ENCODE measurements at places on chromosomes 5 and 9. TPM values are rescaled to one million over a fixed set of nuclear protein-coding genes. Genes with fewer than 3 reads are reported as not detected.

DNA sequence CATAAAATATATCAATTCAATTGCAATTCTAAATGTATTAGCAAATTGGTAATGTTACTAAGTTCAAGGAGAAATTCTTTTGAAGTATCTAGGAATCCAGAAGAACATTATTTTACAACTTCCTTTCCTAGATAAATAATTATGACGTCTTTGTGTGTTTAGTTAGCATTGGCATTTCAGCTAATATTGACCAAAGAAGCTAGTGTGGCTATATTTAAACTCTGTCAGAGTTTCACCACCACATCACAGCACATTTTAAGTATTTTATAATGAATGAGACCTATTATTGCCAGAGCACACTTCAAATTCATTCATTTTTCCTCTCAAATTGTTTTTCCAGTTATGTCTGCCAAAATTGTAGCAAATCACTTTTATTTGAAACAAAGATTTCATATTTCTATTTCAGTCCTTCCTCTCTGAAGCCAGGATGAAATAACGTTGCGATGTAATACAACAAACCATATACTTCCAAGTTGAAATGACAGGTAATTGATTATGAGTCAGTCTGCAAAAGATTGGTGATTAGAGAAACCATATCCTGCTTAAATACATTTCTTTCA, 18.9 kb downstream of the PLK2 start:
- H3K36me3 ChIP-seq = no peaks in the 10 kb centered on the region
- H3K27me3 ChIP-seq = no peaks in the 10 kb centered on the region
- no peak overlapping the region for H3K4me3 ChIP-seq
- no peak overlapping the region for H3K27ac ChIP-seq

- H3K27me3 ChIP-seq = no peaks in the 10 kb centered on the region
- H3K4me1 ChIP-seq = no peaks in the 10 kb centered on the region
- no peak for DNase-seq
- no peaks in the 10 kb centered on the region for H3K36me3 ChIP-seq
- H3K4me3 ChIP-seq = no peak overlapping the region
- no peak overlapping the region for H3K27ac ChIP-seq
These were observed 170.2 kb downstream of the RANBP17 start for GRCh38 chr5:171031977-171032376.

DNA sequence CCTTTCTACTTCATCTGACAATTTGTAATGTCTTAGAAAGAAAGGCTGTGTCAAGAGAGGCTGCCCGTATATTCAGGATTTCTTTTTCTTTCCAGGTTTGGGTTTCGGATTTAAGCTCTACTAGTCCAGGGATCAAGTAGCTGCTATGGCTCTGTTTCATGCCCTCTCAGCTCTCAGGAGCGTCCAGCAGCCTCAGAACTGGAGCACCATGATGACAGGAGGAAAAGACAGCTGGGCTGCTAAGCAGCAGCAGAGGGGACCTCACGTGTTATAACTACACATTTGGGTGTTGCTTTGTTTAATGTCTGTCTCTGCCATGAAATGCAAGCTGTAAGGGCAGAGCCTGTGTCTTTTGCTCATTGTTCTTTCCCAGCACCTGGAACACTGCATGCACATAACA, 28.5 kb downstream of the TBC1D2 start:
- no peaks in the 10 kb centered on the region for H3K27me3 ChIP-seq
- no peaks in the 10 kb centered on the region for H3K4me1 ChIP-seq
- no peak overlapping the region for H3K4me3 ChIP-seq
- H3K36me3 ChIP-seq = no peaks in the 10 kb centered on the region
- DNase-seq = no peak

DNA sequence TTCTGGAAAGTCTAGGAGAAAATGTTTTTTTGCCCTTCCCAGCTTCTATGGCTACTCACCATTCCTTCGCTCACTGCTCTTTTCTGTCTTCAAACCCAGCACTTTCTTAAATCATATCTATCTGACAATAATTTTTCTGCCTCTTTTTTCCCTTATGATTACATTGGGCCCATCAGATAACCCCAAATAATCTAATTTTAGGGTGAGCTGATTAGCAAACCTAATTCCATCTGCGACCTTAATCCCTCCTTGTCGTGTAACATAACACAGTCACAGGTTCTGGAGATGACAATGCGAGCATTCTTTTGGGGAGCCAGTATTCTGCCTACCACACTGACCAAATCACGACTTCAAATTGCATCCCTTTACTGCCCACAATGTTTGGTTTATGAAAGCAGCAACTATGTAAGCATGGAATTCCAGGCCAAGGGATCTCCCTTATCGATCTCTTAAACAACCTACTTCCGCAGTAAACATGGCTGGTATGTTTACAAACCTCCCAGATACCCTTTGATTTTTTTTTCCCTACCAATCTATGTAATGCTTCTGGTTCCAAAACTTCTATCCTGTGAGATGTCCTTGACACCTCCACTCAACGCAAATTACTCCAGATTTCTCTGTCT, 2122.2 kb downstream of the MAT2B start:
- H3K4me3 ChIP-seq = no peak overlapping the region
- H3K27me3 ChIP-seq = no peaks in the 10 kb centered on the region
- H3K27ac ChIP-seq = no peak overlapping the region
- no peaks in the 10 kb centered on the region for H3K36me3 ChIP-seq
- H3K4me1 ChIP-seq = no peaks in the 10 kb centered on the region

DNA sequence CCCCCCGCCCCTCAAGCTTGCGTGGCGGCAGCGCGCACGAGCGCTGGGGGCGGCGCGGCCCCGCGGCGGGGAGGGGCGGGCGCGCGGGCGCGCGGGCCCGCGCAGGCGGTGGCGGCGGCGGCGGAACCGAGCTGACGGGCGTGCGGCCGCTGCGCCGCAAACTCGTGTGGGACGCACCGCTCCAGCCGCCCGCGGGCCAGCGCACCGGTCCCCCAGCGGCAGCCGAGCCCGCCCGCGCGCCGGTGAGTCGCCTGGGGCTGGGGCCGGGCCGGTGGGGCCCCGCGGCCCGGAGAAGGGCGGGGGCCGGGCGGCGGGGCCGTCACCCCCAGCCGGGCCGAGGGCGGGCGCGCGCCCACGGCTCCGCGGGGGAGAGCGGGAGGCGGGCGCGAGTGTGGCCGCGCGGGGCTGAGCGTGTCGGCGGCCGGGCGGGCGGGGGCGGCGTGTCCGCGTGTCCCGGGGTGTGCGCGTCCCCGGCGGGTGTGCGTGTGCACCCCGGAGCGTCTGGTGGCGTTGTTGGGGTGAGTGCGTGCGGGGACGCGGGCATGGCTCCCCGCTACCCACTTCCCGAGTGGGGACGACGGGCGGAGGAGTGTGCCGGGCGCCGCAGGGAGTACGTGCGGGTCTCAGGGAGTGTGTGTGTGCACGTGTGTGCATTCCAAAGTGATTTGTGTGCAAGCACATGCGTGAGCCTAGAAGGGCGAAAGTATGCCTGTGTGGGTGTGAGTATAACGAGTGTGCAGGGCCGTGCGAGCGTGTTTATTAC, at the start of gene NEK6:
TSS of gene NEK6 (plus strand) at position 106 of the 763 bp plus-strand sequence. CDS start 44,016 bp downstream, outside the sequence.
- H3K4me3 ChIP-seq = peak within 1 kb of the TSS; percentile 51
- no peak within 1 kb of the TSS for H3K27ac ChIP-seq
- DNase-seq = no peak

DNA sequence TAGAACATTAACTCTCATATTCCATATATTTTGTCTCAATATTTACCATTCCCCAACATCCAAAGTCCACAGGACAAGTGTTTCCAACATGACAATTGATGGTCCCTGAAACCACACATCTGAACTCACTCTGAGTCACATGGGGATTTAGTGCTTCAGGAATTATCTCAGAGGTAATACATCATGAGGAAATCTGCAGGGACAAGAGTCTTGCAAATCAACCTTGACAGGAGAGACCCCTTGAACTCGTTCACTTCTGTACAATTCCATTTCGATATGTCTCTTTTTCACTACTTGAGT, 119.7 kb upstream of the ABCA1 start:
- H3K27ac ChIP-seq = no peak overlapping the region
- H3K27me3 ChIP-seq = no peaks in the 10 kb centered on the region
- no peak overlapping the region for H3K4me3 ChIP-seq
- peaks cover 21% of the 10 kb centered on the region for H3K4me1 ChIP-seq
- DNase-seq = no peak
- no peaks in the 10 kb centered on the region for H3K36me3 ChIP-seq

DNA sequence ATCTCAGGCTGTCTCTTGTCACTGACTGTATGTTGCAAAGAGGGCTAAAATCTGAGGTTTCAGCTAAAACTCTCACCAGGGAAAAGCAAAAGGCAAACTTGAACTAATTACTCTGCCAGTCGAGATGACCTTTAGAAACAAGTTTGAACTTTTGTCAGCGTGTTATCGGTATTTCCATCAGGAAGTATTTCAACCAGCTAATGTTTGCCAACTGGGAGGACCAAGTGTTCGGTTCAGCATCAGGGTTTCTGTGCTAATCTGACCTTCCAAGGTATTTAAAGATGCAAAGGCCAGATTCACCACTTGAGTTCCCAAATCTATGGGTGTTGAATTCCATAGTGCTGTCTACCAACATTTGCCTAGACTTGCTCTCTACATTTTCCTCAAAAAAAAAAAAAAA, 230.5 kb downstream of the SLIT3 start:
- no peaks in the 10 kb centered on the region for H3K4me1 ChIP-seq
- no peak overlapping the region for H3K4me3 ChIP-seq
- DNase-seq = no peak
- no peaks in the 10 kb centered on the region for H3K27me3 ChIP-seq

GRCh38 chr9:76868897-76869296, 37.0 kb downstream of the PRUNE2 start:
- no peaks in the 10 kb centered on the region for H3K36me3 ChIP-seq
- no peaks in the 10 kb centered on the region for H3K27me3 ChIP-seq
- H3K27ac ChIP-seq = no peak overlapping the region
- DNase-seq = no peak
- H3K4me3 ChIP-seq = no peak overlapping the region

DNA sequence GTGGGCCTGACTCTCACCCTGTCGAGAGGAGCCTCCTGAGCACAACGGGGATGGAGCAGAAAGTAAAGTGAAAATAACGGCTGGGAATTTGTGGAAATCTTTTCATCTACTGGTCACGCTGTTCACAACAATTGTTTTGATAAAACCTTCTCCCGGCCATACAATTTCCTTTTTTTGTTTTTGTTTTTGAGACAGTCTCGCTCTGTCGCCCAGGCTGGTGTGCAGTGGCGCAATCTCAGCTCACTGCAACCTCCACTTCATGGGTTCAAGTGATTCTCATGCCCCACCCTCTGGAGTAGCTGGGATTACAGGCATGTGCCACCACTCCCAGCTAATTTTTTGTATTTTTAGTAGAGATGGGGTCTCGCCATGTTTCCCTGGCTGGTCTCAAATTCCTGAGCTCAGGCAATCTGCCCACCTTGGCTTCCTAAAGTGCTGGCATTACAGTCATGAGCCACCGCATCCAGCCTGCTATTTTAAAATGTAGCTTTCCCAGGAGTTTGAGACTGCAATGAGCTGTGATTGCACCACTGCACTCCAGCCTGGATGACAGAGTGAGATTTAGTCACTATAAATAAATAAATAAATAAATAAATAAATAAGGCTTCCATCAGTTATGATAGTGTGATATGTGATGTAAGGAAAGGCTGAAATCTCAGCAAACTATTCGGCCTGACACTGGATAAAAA, 73.5 kb upstream of the PTGER4 start:
- DNase-seq = no peak
- no peaks in the 10 kb centered on the region for H3K36me3 ChIP-seq
- H3K4me3 ChIP-seq = peak overlapping the region; percentile 13
- no peaks in the 10 kb centered on the region for H3K27me3 ChIP-seq

GRCh38 chr9:134325813-134326723, at the start of gene RXRA:
TSS of gene RXRA (plus strand) at chr9:134326455. CDS start at chr9:134326632, 177 bp downstream.
- no peaks in the 10 kb centered on the region for H3K27me3 ChIP-seq
- peak within 1 kb of the TSS; percentile 73 for H3K4me3 ChIP-seq
- H3K36me3 ChIP-seq = no peaks in the 10 kb centered on the region
- peaks cover 4% of the 10 kb centered on the region for H3K4me1 ChIP-seq

The STKLD1 gene
- total RNA-seq = 1.8 TPM

The MTAP gene
- total RNA-seq = 45.2 TPM

The EGR1 gene
- 12.8 TPM for total RNA-seq
